OCI-LY7 (cell line): ENCODE measurements at places on chromosomes 2 and 18.
A peak's percentile ranks its signal among the peaks of the same experiment; 100 is the strongest.

DNA sequence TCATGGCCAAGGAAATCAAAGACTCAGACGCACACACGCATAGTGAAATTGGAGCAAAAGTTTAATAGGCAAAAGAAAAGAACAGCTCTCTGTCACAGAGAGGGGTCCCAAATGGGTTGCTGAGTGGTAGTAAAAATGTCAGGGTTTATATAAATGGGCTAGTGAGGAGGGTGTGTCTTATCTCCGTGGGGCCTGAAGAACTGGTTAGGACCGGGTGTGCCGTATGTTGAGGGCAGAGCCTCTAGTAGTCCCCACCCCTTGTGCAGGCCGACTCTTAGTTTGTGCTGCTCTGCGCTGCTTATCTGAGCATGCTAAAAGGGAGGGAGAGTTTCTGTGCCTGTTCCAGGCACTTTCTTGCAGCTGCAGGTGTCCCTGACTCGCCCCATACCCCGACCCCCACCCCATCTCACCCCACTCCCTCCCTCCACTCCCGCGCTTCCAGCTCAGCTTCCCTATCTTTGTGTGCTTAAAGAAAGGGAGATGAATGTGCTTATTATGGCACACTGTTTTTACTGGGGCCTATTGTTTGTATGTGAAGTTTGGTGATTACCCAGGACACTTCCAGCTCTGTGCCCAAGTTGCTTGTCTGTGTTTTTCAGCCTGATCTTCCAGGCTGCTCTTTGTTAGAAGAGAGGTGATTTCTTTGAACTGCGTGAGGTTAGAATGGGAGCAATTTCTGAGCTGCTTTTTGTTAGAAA lies 167.4 kb downstream of the SPAG16 start:
- no peak for DNase-seq

DNA sequence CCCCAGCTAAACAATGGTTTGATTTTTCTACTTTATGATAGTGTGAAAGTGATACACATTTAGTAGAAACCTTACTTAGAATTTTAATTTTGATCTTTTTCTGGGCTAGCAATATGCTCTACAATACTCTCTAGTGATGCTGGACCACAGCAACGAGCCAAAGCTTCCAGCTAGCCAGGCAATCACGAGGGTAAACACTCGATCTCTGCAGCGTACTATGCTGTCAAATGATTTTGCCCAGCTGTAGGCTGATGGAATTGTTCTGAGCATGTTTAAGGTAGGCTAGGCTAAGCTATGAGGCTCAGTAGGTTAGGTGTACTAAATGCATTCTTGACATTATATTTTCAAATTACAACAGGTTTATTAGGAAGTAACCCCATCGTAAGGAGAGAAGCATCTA lies 207.5 kb downstream of the LRRTM4 start:
- no peak for DNase-seq

- DNase-seq, result no peak
Measured at GRCh38 chr2:233088972-233089345, 28.8 kb downstream of the INPP5D start.

DNA sequence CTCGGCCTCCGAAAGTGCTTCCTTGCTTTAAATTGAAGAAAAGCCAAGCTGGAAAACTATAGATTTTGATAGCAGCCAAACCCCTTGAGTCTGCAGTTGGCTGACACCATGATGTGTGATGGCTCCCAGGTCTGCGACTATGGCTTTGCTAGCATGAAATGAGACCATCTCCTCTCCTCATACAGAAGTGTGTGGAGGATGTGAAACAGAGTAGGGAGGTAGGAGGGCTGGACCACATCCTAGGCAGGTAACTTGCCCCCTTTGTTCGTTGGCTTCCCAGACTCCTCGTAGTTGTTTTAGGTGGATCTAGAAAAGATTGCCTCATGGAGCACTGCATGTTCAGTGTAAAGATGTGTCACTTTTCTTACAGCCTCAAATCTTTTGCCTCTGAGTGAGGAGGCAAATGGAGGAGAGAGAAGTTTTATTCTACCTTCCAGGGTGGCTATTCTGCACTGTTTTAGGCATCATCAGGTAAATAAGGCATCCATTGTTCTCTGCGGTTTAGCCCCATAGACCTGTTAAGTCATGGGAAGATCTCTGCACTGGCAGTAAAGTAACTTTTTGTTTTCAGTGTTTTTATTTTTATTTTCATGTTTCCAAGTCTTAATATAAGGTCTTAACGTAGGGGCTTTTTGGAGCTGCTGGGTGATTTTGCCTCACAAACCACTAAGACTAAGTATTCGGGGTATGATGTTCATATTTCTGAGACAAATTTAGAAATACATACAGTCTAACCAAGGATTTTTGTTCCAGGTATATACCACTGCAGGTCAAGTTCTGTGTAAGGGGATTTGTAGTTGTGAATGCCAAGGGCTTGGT lies 40.1 kb downstream of the MGAT5 start:
- DNase-seq, result no peak

GRCh38 chr18:46182633-46183358 lies 78.6 kb downstream of the HAUS1 start:
- no peak for DNase-seq

DNA sequence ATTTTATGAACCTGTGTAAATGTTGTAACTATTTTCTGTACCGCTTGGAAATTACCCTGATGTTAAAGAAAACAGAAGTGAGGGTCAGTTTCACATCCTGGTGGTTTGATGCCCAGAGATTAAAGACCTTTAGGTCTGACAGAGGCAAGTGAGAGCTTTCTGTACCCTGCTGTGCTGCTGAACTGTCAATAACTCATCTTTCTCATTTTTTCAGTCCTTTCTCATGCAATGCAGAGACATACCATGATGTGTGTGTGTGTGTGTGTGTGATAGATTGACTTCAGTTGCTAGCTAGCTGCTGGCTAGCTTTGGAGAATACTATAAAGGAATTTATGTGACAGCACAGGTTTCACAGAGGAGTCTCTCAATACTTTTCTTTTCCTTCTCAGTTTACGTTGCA lies 2025.6 kb upstream of the LRRTM1 start:
- DNase-seq, result no peak

GRCh38 chr2:215826376-215826775 lies 187.0 kb downstream of the MREG start:
- no peak for DNase-seq

DNA sequence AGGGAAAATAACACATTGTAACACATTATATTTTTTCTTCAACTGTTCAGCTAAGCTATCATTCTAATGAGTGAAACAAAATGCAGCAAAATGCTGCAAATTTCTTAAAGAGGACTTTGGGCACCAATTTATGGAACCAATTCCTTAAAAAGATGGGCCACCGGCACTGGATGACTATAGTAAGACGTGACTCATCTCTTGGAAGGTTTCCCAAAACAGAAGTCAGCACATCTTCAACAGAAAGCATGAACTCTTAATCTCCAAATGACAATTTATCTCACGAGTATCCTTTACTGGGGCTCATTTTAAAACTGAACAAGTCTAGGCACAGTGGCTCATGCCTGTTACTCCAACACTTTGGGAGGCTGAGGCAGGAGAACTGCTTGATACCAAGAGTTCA lies 213.4 kb downstream of the CDH20 start:
- no peak for DNase-seq

DNA sequence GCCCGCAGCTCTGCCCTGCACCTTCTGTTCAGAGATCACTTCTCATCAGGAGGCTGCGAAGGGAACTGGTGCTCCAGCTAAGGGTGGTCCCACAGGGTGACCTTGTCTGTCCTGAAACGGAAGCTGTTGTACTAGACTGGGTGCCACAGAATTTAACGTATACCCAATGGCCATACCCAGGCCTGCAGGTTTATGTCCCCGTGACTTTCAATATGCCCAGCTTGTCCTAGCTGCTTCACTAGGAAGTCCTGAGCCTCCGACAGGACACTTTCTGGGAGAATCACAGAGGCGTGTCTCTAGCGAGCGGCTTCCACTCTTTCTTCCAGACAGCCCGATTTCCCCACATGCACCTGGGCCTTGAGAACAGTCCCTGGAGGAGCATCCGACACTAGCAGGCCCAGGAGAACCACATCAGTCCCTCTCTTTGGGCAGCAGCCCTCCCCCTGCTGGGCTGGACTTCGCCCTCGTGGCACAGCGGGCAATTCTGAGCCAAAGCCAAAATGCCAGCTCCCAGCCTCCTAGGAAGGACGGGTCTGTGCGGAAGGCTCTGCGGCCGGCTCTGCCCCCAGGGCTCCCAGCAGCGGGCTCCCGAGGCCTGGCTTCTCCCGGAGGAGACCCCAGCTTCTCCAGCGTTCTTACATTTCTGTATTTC lies 91.9 kb upstream of the OTOS start:
- DNase-seq, result no peak

GRCh38 chr2:225008935-225009334 lies 33.3 kb downstream of the DOCK10 start:
- DNase-seq, result peak; percentile 71

DNA sequence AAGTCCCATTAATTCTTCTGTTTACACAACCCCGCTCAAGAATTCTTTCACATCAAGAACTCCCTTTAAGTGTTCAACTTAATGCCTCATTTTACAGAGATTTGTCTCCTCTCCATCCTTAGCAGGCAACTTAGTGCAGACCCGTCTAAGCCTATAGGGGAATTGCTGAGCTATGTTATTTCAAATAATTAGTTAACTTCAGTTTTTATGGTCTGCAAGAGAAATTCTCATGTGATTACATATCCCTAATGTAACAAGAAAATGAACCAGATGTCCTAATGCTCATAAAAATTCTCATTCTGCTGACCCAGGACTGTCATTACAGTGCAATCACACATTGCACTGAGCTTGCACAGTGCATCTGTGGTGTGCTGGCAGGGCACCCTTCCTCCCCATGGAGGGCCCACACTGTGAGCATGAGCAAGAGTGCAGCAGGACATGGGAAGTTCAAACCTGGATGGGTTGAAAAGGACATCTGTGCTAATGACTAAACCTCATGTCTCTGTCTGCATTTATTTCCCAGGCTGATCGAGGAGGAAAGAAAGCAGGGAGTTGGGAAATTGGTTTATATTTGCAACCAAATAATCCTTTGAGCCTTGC lies 97.1 kb downstream of the COL5A2 start:
- DNase-seq, result no peak

GRCh38 chr2:148742373-148742772 lies 97.8 kb downstream of the EPC2 start:
- no peak for DNase-seq

DNA sequence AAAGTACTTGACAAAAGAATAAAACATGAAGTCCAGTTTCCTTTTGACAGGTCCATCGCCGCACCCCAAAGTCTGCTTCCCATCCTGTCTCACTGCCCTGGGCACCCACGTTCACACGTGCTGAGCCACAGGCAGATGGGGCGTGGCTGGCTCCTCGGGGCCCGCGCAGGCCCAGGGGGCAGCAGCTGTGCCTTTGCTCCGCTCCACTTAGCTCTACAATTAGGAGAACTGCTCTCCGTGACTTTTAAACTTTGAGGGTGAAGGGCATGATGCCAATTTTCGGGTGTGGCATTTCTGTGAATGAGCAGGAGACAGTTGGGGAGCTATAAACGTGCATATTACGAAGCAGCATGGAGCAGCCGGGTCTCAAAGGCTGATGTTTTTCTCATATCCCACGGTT lies 152.4 kb downstream of the TDRD15 start:
- no peak for DNase-seq
